ENCODE measurements at places on chromosomes 16 and 17. TPM values are rescaled to one million over a fixed set of nuclear protein-coding genes. Genes with fewer than 3 reads are reported as not detected.

GRCh38 chr16:15857724-15858560, 1.1 kb upstream of the MYH11 start:
- peak; percentile 27 for DNase-seq
- peaks cover 9% of the 10 kb centered on the region for H3K4me1 ChIP-seq
- peaks cover 20% of the 10 kb centered on the region for H3K27me3 ChIP-seq
- H3K27ac ChIP-seq: no peak overlapping the region
- no peak overlapping the region for H3K4me3 ChIP-seq

GRCh38 chr17:44001461-44001920, 2.9 kb upstream of the NAGS start:
- no peak overlapping the region for H3K4me3 ChIP-seq
- H3K27me3 ChIP-seq: peaks cover 20% of the 10 kb centered on the region
- DNase-seq: no peak
- H3K27ac ChIP-seq: no peak overlapping the region
- H3K4me1 ChIP-seq: peaks cover 12% of the 10 kb centered on the region
- H3K36me3 ChIP-seq: no peaks in the 10 kb centered on the region

- no peak overlapping the region for H3K27ac ChIP-seq
- H3K4me3 ChIP-seq: no peak overlapping the region
- DNase-seq: no peak
- no peaks in the 10 kb centered on the region for H3K4me1 ChIP-seq
Measured at GRCh38 chr16:9457215-9457614, 365.8 kb downstream of the HAPSTR1 start.

DNA sequence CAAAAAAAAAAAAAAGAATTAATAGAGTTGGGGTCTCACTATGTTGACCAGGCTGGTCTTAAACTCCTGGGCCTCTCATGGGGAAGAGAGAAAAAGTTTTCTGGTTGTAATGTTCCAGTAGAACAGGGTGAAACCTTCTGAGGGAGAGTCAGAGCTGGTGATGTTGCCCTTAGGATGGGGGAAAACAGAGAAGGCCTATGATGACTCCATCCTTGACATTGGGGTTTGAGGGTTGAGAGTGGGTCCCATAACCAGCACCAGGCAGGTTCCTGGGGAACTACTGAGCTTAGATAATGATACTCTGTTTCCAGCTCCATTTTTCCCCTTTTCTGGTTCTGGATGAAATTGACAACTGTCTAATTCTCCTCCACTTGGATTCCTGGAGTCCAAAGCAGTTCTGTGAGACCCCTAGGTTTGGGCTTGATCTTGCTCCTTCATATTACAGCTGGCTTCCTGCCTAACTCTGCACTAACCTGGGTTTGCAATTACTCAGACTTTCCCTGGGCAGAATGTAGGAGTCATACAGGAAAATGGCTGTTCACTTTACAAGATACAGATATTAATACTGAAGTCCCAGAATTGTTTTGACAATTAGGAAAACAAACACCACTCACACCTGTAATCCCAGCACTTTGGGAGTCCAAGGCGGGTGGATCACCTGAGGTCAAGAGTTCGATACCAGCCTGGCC, 62.8 kb upstream of the B4GALNT2 start:
- no peak for DNase-seq
- no peak overlapping the region for H3K4me3 ChIP-seq
- no peaks in the 10 kb centered on the region for H3K27me3 ChIP-seq
- H3K36me3 ChIP-seq: no peaks in the 10 kb centered on the region
- no peaks in the 10 kb centered on the region for H3K4me1 ChIP-seq

GRCh38 chr16:997440-998051, 16.0 kb downstream of the SOX8 start:
- H3K27ac ChIP-seq: no peak overlapping the region
- peak; percentile 62 for DNase-seq
- peaks cover 5% of the 10 kb centered on the region for H3K27me3 ChIP-seq
- H3K4me3 ChIP-seq: no peak overlapping the region
- H3K36me3 ChIP-seq: no peaks in the 10 kb centered on the region

DNA sequence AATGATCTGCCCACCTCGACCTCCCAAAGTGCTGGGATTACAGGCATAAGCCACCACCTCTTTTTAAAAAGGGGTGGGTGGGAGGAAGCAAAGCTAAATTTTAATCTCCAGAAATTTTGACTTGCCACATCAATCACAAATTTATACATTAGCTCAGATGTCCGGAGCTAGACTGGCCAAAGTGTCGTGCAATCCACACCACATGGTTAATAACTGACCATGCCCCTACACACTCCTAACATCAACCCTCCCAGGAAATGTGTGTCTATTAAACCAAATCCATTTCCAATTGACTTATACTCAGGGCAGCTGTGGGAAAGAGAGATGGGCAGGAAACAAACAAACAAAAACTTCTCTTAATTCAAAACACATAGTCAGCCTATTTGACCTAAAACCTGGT, 29.9 kb downstream of the SMURF2 start:
- H3K36me3 ChIP-seq: no peaks in the 10 kb centered on the region
- H3K4me1 ChIP-seq: no peaks in the 10 kb centered on the region
- no peak overlapping the region for H3K4me3 ChIP-seq
- no peak for DNase-seq

DNA sequence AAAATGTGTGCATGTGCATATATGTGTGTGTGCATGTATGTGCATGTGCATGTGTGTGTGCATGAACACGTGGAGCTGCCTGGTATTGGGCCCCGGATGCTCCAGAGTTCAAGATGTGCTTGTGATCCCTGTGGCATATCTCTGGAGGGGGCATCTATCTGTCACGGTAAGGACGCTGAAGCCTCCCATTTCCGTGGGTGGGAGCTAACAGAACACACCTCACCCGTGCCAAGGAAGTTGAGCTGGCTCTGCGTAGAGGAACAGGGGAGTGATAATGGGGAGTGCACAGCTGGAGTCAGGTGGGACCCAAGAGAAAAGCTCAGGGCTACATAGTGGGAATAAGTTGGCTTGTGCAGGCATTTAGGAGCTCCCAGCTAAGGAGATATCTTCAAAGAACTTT, 12.7 kb downstream of the ELMO3 start:
- H3K27me3 ChIP-seq: no peaks in the 10 kb centered on the region
- no peak overlapping the region for H3K4me3 ChIP-seq
- no peak overlapping the region for H3K27ac ChIP-seq

- H3K4me1 ChIP-seq: no peaks in the 10 kb centered on the region
- H3K36me3 ChIP-seq: no peaks in the 10 kb centered on the region
Measured at GRCh38 chr16:82509691-82510430, 116.9 kb upstream of the CDH13 start.

- no peak overlapping the region for H3K4me3 ChIP-seq
- no peak overlapping the region for H3K27ac ChIP-seq
- peak; percentile 13 for DNase-seq
- no peaks in the 10 kb centered on the region for H3K36me3 ChIP-seq
Measured at GRCh38 chr16:73040136-73040535, 7.8 kb downstream of the ZFHX3 start.

DNA sequence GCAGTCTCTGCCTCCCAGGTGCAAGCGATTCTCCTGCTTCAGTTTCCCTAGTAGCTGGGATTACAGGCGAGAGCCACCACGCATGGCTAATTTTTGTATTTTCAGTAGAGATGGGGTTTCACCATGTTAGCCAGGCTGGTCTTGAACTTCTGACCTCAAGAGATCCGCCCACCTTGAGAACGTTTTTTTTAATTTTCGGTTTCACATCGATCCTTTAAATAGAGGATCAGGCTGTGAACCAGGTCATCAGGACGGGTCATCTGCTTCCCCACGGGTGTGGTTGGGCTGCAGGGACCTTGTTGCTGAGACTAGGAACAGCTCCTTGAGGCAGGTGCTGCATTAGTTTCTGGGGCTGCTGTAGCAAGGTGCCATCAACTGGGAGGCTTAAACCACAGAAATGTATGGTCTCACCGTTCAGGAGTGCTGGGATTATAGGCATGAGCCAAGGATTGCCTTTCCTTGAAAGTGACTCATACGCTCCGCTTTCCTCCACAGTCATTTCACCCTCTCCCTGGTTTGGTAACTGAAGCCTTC, 7.9 kb upstream of the NAGPA start:
- H3K36me3 ChIP-seq: no peaks in the 10 kb centered on the region
- no peak overlapping the region for H3K27ac ChIP-seq
- H3K4me1 ChIP-seq: no peaks in the 10 kb centered on the region
- H3K4me3 ChIP-seq: no peak overlapping the region
- no peaks in the 10 kb centered on the region for H3K27me3 ChIP-seq
- no peak for DNase-seq

- H3K4me3 ChIP-seq: no peak overlapping the region
- no peaks in the 10 kb centered on the region for H3K27me3 ChIP-seq
- no peaks in the 10 kb centered on the region for H3K36me3 ChIP-seq
- no peaks in the 10 kb centered on the region for H3K4me1 ChIP-seq
- DNase-seq: no peak
Measured at GRCh38 chr17:45905814-45906213, 11.5 kb downstream of the MAPT start.

DNA sequence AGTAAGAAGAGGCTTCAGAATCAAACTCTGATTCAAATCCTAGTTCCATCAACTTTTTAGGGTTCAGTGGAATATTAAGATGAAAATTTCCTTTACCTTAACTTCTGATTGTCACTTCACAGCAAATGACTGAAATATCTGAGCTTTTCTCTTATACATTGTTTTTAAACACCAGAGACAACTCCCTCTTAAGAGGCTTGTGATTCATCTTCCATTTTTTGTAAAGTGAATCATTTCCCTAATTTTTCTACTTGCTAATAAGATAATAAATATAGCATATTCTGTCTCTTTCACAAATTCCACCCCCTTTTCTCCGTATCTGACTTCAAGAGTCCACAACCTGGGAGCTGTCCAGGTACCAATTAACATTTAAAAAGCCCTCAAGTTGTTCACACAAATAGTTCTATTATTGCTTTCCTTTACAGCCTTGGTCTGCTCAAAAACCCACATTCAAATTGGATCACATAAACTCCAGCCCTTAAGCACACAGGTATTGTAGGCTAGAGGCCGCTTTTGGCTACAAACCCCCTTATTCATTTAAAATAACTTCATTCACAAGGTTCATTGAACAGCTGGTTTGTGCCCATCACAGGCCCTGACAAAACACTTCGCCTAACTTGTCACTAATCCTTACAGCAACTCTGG, 14.1 kb upstream of the UTP6 start:
- peaks cover 15% of the 10 kb centered on the region for H3K27me3 ChIP-seq
- H3K4me1 ChIP-seq: no peaks in the 10 kb centered on the region
- H3K36me3 ChIP-seq: no peaks in the 10 kb centered on the region
- no peak overlapping the region for H3K27ac ChIP-seq
- DNase-seq: no peak

DNA sequence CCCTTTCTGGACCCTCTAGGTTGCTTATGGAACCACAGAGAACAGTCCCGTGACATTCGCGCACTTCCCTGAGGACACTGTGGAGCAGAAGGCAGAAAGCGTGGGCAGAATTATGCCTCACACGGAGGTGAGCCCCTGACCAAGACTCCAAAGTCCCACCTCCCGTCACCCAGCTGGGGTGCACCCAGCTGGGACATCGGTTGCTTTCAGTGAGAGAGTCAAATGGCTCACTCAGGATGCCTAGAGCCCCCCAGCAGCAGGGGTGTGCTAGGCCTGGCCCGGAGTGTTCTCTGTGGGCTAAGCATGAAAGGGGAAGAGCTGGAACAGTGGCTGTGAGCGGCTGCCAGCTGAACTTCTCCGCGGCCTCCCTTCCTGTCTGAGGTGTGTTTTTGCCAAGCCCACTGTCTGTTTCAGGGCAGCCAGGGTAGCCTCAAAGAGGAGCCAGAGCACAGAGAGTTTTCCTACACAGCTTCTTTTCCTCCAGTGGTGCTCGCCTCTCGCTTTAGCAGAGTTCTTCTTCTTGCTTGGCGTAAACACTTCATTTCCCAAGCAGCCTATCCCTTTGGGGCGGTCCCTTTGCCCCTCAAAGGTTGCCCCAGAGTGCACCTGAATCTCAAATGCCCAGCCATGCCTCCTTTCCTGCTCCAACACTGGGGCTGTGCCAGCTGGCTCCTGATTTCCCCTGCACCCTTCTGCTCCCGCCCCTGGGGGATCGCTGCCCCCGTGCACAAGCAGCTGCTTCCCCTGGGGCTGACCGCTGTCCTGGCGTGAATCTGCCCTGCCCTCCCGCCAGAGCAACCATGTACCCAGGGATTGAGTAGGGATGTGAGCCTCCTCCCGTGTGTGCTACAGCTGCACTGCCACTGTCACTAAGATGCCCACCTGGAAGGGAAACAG, 2.6 kb upstream of the CHAD start:
- H3K27ac ChIP-seq: peak overlapping the region; percentile 30
- DNase-seq: no peak
- no peak overlapping the region for H3K4me3 ChIP-seq
- no peaks in the 10 kb centered on the region for H3K27me3 ChIP-seq

DNA sequence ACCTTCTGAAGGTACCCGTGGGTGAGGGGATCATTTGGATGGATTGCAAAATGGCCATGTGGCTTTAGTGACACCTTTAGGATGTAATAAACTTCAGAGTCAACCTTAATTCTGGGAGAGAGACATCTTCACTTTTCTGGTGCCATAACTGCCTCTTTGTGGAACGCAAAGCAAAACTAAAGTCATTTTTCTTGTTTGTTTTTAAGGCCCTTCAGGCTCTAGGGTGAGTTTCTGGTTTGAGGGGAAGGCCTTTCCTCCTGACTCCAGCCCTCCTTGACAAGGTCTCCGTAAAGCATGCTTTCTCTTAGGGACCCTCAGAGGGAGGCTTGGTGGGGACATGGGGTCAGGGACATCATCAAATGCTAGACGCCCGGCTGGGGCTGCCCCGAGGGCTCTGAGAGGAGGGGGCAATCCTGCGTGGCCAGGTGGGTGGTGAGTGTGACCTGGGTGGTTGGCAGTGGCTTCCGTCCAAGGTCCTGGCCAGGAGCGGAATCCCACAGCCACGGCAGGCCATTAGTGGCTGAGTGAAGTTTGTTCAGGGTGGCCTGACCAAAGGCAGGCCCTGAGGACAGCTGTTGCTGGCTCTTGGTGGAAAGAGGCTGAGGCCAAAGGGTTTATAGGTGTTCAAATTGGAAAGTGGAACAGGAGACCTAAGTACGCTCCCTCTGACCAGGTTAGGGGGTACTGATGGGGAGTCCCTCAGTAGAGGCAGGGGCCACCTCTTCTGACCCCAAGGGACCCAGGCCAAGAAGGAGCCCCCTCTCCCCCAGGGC, 112.2 kb downstream of the METRNL start:
- H3K36me3 ChIP-seq: no peaks in the 10 kb centered on the region
- H3K4me3 ChIP-seq: no peak overlapping the region
- H3K27me3 ChIP-seq: no peaks in the 10 kb centered on the region
- DNase-seq: no peak
- no peaks in the 10 kb centered on the region for H3K4me1 ChIP-seq
- no peak overlapping the region for H3K27ac ChIP-seq

GRCh38 chr16:10181196-10182162, 749 bp downstream of the GRIN2A start:
- H3K27me3 ChIP-seq: peaks cover 32% of the 10 kb centered on the region
- no peak overlapping the region for H3K4me3 ChIP-seq
- H3K36me3 ChIP-seq: no peaks in the 10 kb centered on the region
- DNase-seq: peak; percentile 59
- H3K27ac ChIP-seq: no peak overlapping the region

SLC2A4 gene
- 12.7 TPM for polyA plus RNA-seq

HS3ST6 gene
- 0.07 TPM for polyA plus RNA-seq

KRT12 gene
- not detected for polyA plus RNA-seq

TP53TG3F gene
- 0.03 TPM for polyA plus RNA-seq

Measured in adrenal gland (tissue), 19 donors.